Activated B cell treated with CpG ODN at 0.5 μM for 24 hours (primary cell): ENCODE measurements at places on chromosomes 1 and 21. TPM values are rescaled to one million over a fixed set of nuclear protein-coding genes. Genes with fewer than 3 reads are reported as not detected.

DNA sequence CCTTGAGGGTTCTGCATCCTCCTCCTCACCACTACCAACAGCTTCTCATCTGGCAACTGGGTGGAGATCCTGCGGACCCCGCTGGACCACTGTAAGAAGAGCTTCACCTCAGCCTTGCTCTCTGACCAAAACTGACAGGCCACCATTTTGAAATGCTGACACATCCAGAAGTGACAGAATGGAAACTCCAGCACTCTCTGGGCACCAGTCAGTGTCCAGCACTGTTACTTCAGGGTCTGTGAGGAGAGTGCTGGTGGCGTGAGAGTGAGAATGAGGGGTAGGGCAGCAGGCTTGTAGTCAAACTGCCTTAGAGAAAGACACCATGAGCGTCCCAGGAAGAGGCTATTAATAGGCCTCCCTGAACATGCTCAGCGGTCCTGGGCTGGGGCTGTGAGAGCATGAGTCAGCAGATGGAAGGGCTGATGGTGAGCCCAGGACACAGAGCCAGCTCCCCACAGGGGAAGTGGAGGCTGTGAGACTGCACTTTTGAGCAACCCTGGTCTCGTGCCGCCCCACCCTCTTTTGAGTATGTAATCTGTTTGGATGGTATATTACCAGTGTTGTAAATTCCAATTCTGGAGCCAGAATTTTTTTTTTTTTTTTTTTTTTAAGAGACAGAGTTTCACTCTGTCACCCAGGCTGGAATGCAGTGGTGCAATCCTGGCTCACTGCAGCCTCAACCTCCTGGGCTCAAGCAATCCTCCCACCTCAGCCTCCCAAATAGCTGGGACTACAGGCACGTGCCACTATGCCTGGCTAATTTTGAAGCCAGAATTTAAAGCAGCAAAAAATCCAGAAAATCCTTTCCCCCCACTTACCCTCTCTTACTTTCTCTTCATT is 34.4 kb upstream of the SLC30A1 start:
- no peak overlapping the region for H3K27ac ChIP-seq
- no peak overlapping the region for H3K4me3 ChIP-seq
- DNase-seq, result no peak
- H3K4me1 ChIP-seq, result no peaks in the 10 kb centered on the region

DNA sequence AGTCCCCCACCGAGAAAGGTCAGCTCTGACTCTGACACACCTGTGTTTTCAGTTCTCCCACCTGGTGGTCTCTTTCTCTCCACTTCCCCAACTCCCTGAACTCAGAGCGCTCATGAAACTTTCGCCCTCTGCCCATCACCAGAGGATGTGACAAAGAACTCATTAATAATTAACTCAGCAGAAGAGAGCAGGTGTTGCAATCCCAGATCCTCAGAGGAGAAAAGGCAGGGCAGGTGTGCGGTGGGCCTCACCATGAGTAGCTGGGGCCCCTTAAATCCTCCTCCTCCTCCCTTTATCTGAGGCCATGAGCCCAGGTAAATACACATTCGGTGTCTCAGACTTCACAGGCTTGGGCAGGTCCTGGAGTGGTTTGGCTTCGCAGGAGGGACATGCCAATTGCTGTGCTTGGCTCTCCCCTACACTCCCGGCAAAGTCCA is 1.7 kb upstream of the LAMB3 start:
- no peaks in the 10 kb centered on the region for H3K36me3 ChIP-seq
- no peaks in the 10 kb centered on the region for H3K4me1 ChIP-seq
- H3K27ac ChIP-seq, result no peak overlapping the region
- H3K4me3 ChIP-seq, result no peak overlapping the region

The OR2L3 gene
- total RNA-seq, result not detected in 2 replicates

DNA sequence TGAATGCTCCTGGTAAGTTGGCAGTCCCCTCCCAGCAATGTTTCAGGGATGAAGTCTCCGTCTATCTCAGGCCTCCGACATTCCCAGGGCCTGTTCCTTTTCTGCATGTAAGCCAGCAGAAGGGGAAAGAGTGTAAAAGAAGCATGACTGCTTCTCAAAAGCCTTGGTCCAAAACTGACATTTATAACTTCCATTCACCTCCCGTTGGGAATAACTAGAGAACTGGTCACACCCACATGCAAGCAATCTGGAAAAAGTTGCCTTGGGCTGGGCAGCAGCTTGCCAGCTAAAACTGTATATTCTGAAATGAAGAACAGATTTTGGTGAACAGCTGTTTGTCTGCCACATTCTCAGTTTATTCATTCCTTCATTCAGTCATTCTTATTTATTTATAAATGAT is 24.2 kb upstream of the NPL start:
- H3K27me3 ChIP-seq, result peaks cover 10% of the 10 kb centered on the region
- H3K36me3 ChIP-seq, result peaks cover 2% of the 10 kb centered on the region
- no peak for DNase-seq

The LEMD1 gene
- total RNA-seq, result not detected in 2 replicates
